ENCODE measurements at places on chromosomes 5 and 9. TPM values are rescaled to one million over a fixed set of nuclear protein-coding genes. Genes with fewer than 3 reads are reported as not detected.

GRCh38 chr9:129262261-129262660 is 84.2 kb upstream of the IER5L start:
- DNase-seq: no peak

GRCh38 chr9:94900222-94901018 is 173.9 kb downstream of the AOPEP start:
- no peak for DNase-seq

GRCh38 chr5:32859211-32859641 is 148.1 kb downstream of the NPR3 start:
- DNase-seq: no peak

DNA sequence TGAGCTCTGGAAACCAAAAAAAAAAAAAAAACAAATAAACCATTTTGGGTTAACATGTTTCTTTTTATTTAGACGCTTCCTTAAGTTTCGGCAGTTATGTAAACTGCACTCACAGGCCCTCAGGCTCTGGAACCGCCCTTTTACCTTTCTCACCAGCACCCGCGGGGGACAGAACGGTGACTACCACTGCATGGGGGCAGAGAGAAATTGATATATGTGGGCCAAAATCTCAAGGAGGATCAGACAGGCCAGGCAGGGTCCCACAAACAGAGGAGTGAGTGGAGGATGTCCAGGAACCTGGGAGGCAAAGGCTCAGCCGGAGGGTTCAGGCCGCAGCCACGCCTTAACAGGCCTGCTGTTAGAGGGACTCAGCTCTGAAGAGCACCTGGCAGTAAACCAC is 54.4 kb downstream of the IRX2 start:
- no peak for DNase-seq

DNA sequence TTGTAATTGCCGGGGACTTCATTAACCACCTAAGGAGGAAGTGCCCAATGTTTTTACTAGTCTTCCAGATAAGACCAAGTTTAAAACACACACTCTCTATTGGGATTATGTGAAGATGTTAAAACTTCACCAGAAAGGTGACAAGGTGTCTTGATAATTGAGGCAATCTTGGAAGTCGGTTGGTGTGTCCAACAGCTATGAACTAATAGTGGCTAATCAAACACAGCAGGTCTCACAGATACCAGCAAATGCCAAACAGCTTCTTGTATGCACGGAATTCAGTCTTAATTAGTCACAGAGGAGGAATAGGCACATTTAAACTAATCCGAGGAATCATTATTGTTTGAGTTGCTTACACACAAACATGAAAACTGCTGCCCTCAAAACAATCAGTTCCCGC is 214.5 kb downstream of the SEC61B start:
- no peak for DNase-seq

ANKRD34B gene
- total RNA-seq: not detected

PTPN3 gene
- not detected for total RNA-seq

Data from CD8-positive, alpha-beta T cell (primary cell).